ENCODE measurements at places on chromosomes 4 and X. TPM values are rescaled to one million over a fixed set of nuclear protein-coding genes. Genes with fewer than 3 reads are reported as not detected.

ETDA gene
- not detected for total RNA-seq

NAP1L5 gene
- total RNA-seq, result 5.8 TPM

SPANXC gene
- not detected for total RNA-seq

CCKAR gene
- total RNA-seq, result not detected

GRCh38 chr4:122783301-122784215, 43.1 kb upstream of the FGF2 start:
- no peak for DNase-seq

DNA sequence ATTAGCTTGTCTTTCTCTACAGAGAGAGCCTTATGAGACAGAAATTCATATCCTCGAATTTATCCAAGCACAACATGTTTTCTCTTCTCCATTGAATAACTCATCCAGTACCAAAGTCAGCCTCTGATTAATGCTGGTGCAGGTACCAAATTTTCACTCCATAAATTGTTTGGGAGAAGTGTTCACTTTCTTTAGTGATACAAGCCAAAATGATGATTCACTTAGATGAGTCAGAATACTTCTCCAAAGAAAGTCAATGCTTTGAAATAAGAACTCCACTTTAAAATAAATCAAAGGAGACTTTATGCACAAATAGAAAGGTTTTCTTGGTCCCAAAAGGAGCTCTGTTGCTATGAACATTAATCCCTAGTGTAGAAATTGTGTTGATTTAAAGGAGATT, 60.2 kb downstream of the MAOB start:
- DNase-seq, result no peak

DNA sequence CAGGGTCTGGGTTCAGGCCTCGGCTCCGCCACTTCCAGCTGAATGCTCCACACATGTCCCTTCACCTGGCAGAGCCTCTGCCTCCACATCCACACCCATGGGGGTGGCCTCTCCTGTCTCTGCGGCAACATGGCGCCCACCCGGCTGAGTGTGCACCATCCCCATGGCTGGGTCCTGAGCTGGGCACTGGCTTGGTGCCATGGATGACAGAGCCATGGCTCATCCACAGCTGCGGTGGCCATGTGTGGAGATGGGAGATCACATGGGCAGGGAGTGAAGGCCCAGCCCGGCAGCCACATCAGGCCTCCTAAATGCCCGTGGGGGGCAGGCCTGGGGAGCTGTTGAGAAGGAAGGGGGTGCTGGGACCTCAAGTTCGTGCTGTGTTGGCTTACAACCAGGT, 213.7 kb downstream of the AFAP1 start:
- no peak for DNase-seq

Data from mucosa of descending colon (tissue), 3 donors.